Stimulated activated effector memory CD8-positive, alpha-beta T cell treated with anti-CD3 and anti-CD28 coated beads, Interleukin-12 subunit alpha, Interleukin-12 subunit beta, amount 100 ng/mL, for 72 hours (primary cell): ENCODE measurements at places on chromosomes 1 and 21.

DNA sequence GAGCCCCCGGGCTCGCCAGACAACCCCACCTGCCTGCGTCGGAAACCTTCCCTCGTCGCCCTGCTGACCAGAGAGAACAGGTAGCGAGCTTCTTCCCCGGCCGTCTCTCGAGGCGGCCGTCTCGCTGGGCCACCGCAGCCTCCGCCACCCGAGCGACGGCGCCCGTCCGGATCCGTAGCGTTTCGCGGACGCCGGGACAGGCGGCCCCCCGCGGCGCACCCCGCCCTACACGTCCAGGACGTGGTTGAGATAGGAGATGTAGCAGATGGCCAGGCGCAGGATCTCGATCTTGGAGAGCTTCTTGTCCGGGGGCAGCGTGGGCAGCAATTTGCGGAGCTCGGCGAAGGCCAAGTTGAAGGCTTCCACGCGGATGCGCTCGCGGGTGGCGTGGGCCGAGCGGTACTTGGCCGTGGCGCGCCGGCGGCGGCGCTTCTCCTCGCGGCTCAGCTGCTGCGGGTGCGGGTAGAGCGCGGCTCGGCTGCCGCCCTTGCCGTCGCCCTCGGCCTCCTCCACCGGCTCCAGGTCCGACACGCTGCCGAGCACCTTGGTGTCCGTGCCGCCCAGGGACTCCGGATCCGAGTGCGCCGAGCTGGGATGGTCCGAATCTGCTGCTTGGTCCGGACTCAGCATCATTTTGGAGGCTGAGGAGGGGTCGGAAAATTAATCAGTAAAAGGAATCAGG lies 3.0 kb downstream of the NHLH2 start:
- no peak for DNase-seq

DNA sequence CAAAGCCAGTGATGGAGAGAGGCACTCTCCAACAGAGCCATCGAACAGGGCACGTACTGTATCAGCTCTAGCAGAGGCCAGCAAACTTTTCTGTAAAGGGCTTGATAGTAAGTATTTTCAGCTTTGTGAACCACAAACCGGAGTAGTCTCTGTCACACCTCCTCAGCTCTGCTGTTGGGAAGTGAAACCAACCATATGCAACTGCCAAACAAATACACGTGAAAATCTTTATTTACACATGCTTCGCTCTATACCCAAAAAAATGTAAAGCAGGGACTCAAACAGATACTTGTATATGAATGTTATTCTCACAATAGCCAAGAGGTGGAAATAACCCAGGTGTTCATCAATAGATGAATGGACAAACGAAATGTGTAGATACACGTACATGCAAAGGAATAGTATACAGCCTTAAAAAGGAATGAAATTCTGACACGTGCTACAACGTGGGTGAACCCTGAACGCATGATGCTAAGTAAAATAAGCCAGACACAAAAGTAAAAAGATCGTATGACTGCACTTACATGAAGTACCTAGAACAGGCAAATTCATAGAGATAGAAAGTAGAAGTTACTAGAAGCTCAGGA lies 39.0 kb downstream of the SETD4 start:
- no peak for DNase-seq

DNA sequence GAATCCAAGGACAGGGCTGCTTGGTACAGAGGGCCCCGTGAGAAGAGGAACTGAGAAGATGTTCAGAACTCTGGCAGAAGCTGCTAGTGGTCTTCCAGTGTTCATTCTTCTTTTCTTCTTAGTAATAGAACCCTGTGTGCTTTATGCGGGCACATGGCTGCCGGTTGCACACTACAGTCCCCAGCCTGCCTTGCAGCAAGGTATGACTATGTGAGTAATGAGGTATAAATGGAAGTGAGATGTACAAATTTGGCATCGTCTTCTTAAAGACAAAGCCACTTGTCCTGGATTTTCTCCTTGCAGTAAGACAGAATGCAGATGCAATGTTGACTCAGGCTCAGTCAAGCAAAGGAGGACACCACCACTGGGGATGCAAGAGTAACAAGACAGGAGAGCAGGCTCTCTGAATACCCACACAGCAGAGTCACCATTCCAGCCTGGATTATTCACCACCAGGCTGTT lies 15.0 kb upstream of the ATP1B1 start:
- no peak for DNase-seq

DNA sequence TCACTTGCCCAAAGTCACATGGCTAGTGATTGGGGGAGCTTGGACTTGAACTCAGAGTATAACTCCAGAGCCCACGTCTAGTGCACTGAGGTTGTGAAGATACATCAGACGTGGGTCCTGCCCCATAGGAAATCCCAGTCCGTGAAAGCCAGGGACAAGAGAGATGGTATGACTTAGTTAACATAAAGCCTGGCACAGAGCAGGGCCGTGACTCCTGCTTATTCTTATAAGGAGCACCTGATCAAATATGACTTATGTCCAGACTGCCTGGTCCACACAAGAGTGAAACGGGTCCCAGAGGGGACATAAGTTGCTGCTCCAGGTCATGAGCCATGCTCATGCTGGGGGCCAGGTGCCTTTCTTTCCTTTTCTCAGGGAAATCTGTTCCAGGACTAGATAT lies 166.3 kb upstream of the USP24 start:
- DNase-seq: no peak

- no peak for DNase-seq
Observed at GRCh38 chr1:63966016-63966415, 192.2 kb downstream of the ROR1 start.

DNA sequence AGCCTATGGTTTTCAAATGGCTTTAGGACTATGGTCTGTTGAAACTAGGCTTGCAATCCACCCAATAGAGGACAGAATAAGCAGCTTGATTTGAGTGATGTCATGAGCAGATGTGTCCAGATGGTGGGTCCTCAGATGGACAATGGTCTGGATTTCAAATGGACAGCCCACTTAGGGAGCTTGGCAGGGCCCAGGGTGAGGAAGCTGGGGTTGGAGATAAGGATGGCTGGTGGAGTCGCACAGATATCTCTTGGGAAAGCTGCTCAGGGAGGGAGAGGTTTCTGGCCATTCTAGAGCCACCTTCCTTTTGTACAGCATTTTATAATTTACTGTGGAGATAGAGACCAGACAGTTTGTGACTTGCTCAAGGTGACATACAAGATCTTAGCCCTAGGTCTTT lies 55.0 kb downstream of the NFASC start:
- no peak for DNase-seq

DNA sequence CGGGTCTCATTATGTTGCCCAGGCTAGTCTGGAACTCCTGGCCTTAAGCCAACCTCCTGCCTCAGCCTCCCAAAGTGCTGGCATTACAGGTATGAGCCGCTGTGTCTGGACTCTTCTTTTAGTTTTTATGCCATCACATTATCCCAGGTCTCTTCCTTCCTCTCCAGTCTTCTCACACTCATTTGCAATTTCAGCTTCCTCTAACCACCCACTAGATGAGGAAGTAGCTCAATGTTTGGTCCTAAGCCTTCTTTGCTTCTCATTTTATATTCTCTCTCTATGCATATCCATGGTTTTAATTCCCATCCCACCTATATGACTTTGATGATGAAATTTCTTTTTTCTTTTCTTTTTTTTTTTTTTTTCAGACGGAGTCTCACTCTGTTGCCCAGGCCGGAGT lies 3.1 kb upstream of the ZBTB8A start:
- DNase-seq: no peak

DNA sequence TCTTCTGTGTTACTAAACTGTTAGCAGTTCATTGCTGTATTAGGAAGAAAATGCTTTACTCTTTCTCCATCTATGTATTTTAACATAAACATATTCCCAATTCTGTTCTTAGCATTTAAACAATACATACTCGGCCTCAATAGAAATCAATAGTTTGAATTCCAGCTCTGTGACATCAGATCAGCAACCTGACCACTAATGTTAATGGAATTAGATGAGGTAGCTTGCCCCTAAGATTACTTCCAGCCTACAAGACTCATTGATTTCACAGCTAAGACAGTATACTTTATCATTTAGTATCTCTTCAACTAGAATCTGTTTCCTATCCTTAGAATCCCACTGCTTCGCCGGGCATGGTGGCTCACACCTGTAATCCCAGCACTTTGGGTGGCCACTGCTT lies 38.9 kb downstream of the EPRS1 start:
- DNase-seq: no peak

DNA sequence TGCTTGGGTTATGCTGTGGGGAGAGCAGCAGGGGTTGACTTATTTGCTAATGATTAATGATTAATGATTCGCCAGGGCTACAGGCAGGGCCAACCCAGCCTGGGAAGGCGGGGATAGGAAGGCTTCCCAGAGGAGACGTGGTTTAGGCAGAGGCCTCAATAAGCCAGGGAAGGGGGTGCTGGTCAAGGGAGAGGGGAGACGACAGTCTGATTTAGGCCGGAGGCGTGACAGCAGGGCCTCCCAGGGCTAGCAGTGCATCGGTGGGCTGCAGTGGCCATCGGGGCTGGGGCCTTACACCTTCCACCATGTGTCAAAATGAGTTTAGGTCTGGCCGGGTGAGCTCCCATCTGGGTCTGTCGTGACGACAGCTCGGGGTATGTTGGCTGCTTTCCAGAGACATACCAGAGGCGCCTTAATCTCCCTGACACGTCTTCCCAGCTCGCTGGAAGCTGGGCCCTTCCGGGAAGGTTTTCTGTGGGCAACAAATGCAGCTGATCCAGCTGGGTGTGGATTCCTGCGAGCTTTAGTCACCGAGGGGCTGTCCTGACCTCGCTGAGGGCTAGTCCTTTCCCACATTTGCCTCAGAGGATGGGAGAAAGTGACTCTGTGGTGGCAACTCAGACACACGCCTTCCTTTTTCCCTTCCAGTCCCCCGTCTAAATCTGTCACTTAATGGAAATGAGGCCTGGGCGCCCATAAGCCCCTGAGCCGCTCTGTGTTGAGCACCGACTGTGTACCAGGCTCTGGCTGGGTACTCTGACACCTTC lies 3.7 kb upstream of the SLC1A7 start:
- DNase-seq: no peak

DNA sequence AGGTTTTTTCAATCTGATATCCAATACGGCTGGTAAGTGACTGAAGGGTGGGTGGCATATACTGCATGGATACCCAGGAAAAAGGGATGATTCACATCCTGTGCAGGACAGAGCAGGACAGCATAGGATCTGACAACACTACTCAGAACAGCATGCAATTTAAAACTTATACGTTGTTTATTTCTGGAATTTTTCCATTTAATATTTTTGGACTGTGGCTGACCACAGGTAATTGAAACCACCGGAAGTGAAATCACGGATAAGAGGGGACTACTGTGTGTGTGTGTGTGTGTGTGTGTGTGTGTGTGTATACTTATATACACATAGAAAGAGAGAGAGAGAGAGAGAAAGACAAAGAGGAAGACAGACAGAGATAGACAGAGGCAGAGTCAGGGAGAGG lies 23.0 kb downstream of the ERICH3 start:
- no peak for DNase-seq

- DNase-seq: no peak
Observed at GRCh38 chr1:14553711-14554110, 44.8 kb upstream of the KAZN start.

DNA sequence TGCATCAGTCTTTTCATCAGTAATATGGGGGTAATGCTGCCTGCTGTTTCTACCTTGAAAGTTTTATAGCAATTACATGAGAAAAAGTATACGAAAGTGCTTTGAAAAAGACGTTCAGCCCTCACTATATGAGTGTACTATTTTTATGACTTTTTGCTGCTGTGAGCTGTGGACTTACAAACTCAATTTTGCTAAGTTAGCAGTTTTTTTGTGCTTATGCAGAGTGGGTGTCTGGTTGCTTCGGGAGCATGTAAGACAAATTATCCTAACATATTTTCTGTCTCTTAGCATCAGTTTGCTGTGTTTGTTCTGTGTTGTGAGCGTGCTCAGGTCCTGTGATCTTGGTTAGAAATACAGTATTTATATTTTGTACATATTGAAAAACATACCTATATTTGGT lies 109.7 kb downstream of the CACNA1E start:
- DNase-seq: no peak

GRCh38 chr1:86750530-86750929 lies 46.2 kb downstream of the SH3GLB1 start:
- no peak for DNase-seq

- peak; percentile 68 for DNase-seq
Observed at GRCh38 chr1:28915031-28915895, 894 bp downstream of the EPB41 start.

DNA sequence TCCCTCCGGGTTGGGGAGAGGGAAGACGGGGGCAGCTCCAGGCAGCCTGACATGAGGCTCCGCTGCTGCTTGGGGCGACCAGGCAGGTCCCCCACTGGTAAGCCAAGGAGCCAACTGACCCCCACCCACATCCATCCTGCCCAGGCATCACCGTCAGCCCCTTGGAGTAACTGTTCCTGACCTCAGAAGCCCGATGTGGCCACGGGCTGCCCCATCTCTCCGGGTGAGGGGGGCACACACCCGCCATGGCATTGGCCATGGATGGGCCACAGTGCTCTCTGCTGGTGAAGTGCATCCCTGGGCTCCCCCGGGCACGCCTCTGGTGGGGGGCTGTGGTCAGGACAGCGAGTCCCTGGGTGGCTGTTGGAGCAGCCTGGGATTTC lies 100.0 kb downstream of the CRYAA start:
- no peak for DNase-seq

DNA sequence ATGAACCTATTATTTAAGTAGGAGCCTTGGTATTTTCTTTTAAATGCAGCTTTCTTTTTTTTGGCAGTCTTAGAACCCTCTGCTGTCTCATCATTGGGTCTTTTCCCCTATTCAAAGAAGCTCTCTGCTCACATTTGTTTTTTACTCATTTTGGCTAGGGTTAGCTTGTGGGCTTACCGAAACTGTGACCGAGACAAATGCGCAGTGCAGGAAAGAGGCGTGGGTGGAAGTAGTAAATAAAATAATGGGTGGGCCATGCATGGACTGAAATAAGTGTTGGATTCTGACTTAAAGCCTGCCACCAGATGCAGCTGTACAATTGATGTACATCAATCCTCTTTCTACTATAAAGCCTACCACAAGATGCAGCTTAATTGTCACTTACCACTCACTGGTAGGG lies 14.7 kb downstream of the XPR1 start:
- DNase-seq: no peak

DNA sequence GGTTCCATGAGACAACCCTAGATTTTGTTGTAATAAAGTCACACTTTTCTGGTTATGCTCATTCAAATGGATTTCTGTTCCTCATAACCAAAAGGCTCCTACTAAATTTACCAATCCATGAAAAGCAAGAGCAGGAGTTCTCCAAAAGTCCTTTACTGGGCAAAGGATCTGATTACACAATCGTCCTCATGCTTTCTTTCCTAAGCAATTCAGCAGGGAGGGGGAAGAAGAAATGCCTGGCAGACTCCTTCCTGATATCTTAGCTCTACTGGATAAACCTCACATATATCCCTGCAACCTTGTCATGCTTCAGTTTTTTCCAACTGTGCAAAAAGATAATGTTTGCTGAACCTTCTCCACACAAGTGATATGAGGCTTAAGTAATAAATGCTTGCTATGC lies 67.6 kb upstream of the GUCA2B start:
- no peak for DNase-seq

DNA sequence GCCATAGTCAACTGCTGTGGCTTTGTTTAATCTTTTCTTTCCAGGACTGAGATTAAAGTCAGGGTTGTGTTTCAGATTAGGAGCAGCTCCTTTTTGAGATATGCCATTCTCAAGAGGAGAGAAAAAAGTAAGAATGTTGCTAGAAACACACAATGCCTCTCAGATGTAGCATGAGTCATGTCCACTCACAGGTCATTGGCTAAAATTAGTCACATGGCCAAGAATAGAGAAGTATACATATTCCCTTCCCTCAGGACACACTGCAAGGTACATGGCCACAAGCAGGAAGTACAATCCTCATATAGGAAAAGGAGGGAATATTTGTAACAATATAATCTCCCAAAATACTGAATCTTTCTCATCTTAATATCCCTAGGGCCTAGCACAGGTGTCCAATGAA lies 141.9 kb upstream of the PTBP2 start:
- DNase-seq: no peak

GRCh38 chr1:235207209-235207565 lies 46.1 kb upstream of the RBM34 start:
- DNase-seq: no peak
